ENCODE measurements at places on chromosomes 11 and 22.

DNA sequence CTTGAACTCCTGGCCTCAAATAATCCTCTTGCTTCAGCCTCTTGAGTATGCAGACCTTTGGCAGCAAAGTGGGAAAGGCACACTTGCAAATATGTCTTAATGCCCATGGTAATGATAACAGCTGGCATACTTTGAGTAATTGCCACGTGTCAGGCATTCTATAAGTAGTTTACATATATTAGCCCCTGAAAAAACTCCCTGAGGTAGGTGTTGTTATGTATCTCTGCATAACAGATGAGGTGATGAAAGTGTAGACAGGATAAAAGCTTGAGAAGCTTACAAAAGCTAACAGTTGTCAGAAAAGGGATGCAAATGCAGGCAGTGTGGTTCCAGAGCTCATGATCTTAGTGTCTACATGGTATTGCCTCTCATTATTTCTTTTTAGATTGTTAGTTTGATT lies 291.1 kb upstream of the C11orf87 start:
- DNase-seq = no peak

DNA sequence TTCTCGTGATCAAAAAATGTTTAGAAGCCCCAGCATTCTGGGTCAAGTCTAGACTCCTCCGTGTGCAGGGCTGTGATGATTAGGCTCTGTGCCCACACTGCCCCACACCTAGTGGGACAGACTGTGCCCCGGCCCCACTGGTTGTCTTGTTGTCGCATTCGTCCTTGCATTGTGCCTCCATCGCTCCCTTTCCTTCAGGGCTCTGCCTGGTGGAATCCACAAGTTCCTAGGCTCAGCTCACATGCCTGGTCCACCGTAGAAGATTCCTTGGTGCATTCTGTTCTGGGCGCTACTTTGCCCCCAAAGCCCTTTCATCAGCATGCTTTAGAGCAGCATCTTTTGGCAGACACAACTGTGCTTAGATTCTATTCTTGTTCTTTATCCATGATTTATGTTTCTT lies 23.5 kb upstream of the THY1 start:
- DNase-seq = no peak

DNA sequence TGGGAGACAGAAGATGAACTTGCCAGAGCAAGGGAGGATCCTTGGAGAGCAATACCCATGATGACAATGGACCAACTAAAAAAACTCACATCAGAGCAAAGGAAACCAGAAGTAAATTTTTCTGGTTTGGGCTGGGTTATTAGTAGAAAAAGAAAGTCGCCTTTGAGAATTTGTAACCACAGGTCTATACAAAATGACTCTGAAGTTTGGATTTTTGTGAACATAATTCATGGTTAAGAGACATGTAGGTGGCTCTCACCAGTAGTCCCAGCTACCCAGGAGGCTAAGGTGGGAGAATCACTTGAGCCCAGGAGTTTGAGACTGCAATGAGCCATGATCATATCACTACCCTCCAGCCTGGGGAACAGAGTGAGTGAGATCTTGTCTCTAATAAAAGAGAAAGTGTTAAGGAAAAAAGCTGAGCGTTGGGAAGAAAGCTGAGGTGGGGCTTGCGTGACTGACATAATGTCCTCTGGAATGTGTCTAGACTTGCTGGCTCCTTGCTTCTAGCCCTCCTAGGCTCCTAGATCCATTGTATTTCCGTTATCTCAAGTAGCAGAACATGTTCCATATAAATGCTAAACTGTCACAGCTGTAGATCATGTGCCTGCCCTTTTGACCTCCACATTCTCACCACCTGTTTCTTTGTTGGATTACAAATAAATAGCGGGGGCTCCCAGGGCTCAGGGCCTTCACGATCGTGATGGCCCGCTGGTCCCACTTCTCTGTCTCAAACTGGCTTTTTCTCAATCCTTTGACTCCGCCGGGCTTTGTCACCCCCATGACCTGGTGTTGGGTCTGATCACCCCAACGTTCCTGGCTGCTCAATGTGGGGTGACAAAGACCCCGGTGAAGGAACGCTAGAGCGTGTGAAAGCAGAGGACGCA lies 56.2 kb upstream of the SC5D start:
- DNase-seq = no peak

DNA sequence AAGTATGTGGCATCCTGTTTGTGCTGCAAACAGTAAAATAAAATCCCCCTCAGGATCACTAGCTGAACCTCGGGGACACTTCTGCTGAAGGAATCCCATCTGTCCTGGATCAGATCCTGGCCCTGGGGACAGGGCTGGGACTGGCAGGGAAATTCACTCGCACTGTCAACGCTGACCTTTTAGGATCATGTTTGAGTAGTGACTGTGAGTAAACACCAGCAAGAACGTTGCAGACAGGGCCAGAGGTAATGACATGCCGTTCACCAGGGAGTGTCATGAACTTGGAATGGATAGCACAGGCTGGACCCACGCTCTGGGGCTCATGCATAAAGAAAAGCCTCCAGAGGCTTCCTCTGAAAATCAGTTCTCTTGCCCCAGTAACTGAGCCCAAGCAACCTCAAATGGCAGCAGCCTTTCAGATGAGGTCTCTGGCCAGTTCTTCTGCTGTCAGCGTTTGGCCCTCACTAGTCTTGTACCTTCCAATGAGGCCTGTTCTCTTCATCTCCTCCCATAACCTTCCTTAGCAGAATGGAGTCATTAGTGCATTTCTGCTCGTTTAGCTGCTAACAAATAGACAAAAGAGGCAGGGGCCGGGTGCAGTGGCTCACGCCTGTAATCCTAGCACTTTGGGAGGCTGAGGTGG lies 51.0 kb upstream of the BARX2 start:
- no peak for DNase-seq

DNA sequence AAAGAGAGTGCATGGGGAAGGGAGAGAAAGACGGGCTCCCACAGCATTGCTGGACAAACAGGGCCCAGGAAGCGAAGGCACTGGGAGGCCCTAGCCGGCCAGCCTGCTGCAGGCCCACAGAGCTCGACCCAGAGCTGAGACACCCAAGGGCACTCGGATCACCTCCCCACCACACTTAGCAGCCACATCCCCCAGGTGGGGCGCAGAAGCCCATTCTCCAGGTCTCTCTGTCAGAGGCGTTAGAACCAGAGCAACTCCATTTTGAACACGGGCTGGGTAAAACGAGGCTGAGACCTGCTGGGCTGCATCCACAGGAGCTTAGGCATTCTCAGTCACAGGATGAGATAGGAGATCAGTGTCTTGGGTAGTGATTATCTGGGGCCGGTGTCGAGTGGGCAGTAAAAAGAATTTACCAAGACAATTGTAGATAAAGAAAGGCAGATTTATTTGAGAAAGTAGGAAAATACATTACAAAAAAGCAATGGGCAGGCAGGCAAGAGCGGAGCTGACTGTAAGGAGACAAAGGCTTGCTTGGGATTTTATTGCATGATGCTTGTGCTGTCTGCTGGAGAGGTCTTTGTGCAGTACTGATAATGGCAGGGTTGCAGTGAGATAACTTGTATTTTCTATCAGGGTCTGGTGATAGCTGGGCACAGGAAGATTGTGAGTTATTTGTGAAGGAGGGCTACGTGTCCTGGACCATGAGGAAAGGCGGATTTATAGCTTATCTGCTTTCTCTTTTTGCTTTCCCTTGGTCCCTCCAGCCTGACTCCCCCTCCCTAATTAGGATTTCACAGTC lies 13.4 kb upstream of the CAPN5 start:
- DNase-seq = no peak

- no peak for DNase-seq
These were observed 234.7 kb downstream of the LUZP2 start for GRCh38 chr11:24731554-24731953.

DNA sequence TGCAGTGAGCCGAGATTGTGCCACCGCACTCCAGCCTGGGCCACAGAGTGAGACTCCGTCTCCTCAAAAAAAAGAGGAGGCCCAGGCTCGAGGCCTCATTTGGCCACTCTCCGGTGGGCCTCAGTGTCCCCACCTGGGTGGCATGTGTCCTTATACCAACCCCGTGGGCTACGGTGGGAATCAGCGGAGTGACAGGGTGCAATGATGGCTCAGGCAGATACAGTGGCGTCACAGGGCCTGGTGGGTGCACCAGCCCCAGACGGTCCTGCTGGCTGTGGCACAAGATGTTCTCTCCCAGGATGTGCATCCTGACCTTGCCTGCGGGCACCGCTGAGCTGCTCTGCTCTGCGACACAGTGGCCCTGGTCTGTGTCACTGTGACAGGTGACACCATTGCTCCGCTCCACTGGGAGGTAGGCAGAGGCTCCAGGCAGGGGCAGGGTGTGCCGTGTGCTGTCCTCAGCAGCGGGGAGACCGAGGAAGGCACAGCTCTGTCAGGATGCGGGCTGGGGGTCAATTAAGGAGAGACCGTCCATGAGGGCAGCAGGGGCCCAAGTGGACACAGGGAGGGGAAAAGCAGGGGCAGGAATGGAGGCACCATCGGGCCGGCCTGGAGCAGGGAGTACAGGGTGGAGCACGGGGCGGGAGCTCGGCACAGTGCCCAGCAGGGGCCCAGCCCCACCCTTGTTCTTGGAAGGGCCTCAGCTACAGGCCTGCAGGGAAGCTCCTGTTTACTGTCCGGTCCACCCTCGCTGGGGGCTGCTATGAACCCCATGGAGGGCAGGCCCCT lies 21.7 kb upstream of the TH start:
- DNase-seq = no peak

GRCh38 chr11:14411818-14412217 lies 52.8 kb upstream of the RRAS2 start:
- no peak for DNase-seq

DNA sequence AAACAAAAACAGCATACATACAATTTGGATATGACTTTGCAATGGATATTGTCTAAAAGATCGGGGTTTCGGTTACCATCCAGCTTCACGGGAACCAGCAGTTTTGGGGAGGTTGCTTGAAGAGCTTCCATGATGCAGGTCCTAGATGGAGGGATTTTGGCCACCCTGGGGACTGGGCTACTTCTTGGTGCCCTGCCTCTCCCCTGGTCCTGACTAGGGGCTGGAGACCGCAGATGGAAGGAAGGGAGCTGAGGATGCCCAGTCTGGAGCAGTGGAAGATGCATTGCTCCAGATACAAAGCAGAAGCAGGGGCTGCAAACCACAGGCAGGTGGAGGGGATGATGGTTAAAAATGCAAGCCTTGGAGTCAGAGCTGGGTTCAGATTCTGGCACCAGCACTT lies 13.5 kb downstream of the SOX10 start:
- DNase-seq = no peak

GRCh38 chr11:99645934-99646333 lies 625.2 kb downstream of the CNTN5 start:
- no peak for DNase-seq

DNA sequence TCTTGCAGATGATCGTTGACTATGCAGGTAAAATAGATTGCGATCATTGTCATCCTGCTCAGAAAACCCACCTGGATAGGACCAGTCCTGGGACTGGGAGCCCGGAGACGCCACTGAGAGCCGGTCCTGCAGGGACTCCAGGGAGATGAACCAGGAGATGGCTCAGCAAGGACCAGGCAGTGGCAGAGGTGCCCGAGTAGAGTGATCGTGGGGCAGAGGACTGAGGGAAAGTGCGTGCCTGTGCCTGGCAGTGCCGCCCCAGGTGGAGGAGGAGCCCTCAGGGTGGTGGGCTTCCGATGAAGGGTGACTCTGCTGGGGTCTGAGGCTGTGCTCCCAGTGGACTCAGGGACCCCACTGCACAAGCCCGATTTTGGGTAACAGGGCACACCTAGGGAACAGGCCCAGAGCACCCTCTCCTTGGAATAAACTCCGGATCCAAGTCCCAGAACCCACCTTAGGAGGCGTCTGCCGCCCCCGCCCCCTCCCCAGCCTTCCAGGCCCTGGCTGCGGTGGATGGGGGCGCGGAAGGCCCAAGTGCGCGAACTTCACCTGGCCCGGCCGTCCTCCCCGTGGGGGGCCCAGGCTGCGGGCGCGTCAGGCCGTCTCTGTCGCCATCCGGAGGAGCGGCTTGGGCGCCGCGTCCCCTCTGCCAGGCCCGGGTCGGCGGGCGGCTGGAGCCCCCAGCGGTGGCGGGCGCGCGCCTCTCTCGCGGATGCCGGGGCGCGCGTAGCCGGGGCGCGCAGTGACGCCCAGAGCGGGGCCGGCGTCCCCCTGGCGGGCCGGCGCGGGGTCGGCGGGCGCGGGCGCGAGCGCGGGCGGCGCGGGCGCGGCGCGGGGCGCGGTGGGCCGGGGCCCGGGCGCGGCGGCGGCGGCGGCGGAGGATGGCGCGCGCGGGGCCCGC lies 1338.8 kb downstream of the BRD1 start:
- DNase-seq = no peak

- DNase-seq = peak; percentile 94
These were observed at the start of gene GGA1 for GRCh38 chr22:37608477-37609239. TSS of gene GGA1 (plus strand) at chr22:37608834. CDS start at chr22:37608861, 27 bp downstream.

DNA sequence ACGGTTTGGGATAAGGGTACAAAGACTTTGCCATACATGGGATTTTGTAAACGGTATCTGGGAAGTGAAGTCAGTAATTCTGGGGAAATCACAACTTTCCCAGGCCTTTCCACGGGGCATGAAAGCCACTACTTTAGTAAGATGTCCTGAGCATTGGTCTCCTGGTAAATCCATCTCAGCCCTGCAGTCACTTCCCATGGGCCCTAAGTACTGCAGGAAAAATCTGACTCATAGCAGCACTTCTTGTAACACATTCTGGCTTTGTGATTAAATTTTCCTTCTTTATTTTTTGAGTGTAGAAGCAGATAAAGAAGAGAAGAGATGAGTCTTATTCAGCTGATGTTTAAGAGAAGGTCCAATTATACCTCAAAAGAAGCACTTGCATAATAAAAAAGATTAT lies 67.6 kb downstream of the BLID start:
- no peak for DNase-seq

- no peak for DNase-seq
These were observed 110.4 kb upstream of the TIMP3 start for GRCh38 chr22:32691101-32691500.

- DNase-seq = no peak
These were observed 8.3 kb downstream of the ATP5MGL start for GRCh38 chr22:42632096-42632495.
